ENCODE measurements at places on chromosomes 12 and 14. TPM values are rescaled to one million over a fixed set of nuclear protein-coding genes. Genes with fewer than 3 reads are reported as not detected.

Gene ABCB9
- 6.7 TPM for total RNA-seq

DNA sequence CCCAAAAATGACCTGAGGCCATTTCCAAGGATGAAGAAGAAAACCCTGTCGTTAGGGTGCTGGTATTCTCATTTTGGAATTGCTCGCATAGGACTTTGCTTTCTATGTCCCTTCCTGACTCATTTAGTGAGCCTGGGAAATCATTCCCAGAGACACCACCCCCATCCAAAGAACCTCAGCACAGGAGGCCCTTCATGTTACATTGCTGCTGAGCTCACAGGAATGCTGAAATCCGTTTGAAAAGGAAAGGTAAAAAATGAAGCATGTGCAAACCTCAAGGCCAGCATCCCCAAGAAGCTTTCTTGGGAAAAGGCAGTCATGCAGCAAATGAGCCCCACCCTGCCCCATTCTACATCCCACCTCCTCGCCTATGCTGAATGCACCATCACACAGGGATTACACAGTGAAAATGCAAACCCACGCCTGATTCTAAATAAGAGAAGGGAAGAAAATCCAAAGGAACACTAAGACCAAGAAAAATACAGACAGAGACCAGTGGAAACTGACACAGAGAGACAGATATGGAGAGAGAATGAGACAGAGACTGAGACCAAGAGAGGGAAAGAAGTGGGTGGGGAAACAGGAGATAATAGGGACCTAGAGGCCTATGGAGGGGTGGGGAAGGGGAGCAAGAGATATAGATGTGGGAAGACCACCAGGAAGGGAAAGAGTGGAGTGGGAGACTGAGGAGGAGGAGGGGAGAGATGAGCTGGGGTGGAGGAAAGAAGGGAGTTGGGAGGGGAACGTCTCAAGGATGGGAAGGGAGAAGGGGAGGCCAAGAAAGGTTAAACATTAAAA lies 33.5 kb downstream of the NIN start:
- H3K4me1 ChIP-seq, result peaks cover 23% of the 10 kb centered on the region
- no peak overlapping the region for H3K4me3 ChIP-seq
- DNase-seq, result no peak
- no peak overlapping the region for H3K27ac ChIP-seq

DNA sequence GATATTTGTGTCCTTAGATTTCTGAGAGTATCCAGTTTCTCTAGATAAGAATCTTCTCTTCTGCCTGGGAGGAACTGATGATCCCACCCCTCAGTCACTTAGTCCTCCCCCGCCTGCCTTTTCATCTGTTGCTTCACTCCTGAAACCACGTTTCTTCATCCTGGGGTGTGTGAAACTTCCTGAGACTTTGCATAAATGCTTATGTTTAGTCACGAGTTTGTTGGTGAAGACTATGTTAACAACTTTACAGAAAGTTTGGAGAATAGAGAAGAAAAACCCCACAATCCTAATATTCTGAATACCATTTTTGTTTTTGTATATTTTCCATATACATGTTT lies 33.2 kb downstream of the MARK3 start:
- peaks cover 16% of the 10 kb centered on the region for H3K36me3 ChIP-seq
- H3K4me3 ChIP-seq, result no peak overlapping the region
- no peak for DNase-seq
- no peak overlapping the region for H3K27ac ChIP-seq

DNA sequence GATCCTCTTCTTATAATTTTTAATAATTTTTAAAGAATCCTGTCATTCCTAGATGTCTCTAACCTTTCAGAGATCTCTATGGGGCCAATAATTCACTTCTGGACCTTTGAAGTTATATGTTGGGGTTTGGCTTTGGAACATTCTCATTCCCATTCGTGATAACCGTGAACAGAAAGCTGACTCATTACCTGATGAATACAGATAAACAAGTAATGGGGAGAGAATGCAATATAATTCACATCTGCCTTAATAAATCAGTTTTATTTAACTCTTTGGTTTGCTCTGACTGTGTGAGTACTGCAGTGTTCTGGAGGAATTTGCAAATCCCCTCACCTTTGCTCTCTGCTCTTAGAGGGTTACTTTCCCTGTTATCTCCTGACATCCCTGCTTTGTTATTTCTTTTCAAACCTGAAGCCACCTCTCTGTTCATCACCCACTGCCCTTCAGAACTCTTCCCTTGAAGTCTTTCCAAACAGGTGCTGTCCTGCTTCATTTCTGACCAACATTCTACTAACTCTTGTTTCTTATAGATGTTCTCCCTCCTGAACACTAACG lies 79.6 kb upstream of the SLC38A2 start:
- no peak for DNase-seq
- no peak overlapping the region for H3K27ac ChIP-seq
- H3K36me3 ChIP-seq, result peaks cover 10% of the 10 kb centered on the region
- peaks cover 48% of the 10 kb centered on the region for H3K4me1 ChIP-seq
- H3K27me3 ChIP-seq, result no peaks in the 10 kb centered on the region
- H3K4me3 ChIP-seq, result no peak overlapping the region

GRCh38 chr14:100864960-100865681 lies 38.4 kb downstream of the RTL1 start:
- no peaks in the 10 kb centered on the region for H3K4me1 ChIP-seq
- H3K36me3 ChIP-seq, result no peaks in the 10 kb centered on the region
- H3K27me3 ChIP-seq, result no peaks in the 10 kb centered on the region
- H3K4me3 ChIP-seq, result no peak overlapping the region
- DNase-seq, result no peak

DNA sequence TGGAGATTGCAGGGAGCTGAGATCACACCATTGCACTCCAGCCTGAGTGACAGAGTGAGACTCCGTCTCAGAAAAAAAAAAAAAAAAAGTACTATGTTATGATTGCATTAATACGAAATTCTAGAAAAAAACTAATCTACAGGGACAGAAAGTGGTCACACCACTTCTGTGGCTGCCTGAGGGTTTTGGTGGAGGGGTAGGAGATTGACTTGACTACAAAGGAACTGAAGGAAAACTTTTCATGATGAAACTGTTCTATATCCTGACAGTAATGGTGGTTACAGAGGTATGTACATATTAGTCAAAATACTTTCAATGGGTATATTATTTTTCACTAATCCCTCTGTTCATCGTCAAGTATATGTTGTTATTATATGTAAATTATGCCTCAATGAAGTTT lies 42.1 kb downstream of the FOXN3 start:
- peaks cover 22% of the 10 kb centered on the region for H3K4me1 ChIP-seq
- H3K36me3 ChIP-seq, result peaks cover 22% of the 10 kb centered on the region
- no peaks in the 10 kb centered on the region for H3K27me3 ChIP-seq
- H3K4me3 ChIP-seq, result no peak overlapping the region
- H3K27ac ChIP-seq, result no peak overlapping the region
- DNase-seq, result no peak

Gene CMAS
- total RNA-seq, result 32.2 TPM

DNA sequence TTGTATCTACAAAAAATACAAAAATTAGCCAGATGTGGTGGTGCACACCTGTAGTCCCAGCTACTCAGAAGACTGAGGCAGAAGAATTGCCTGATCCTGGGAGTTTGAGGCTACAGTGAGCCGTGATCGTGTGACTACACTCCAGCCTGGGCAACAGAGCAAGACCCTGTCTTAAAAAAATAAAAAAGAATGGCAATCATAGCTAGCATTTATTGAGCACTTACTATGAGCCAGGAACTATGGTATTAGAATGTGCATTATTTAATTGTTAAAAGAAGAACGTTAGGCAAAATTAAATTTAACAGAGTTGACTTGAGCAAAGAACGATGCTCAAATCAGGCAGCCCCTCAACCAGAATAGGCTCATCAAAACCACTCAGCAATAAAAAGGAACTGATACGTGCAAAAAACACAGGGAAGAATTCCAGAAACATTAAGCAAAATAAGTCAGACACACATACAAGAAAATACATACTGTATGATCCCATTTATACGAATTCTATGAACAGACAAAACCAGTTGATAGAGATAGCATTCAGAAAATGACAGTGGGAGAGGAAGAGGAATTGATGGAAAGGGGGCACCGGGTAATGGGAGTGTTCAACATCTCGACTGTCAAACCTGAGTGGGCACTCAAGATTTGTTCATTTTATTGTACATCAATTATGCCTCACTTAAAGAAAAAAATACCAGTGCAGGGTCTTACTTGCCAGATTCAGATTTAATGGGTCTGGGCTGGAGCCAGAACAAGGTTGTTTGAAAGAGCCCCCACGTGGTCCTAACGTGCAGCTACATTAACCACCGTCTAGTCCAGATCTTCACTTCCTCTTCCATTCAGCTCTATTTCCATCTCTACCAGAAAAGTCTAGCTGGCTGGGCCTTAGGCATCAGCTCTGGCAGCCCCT lies 8.0 kb downstream of the SCNN1A start:
- H3K27me3 ChIP-seq, result no peaks in the 10 kb centered on the region
- H3K36me3 ChIP-seq, result no peaks in the 10 kb centered on the region
- H3K27ac ChIP-seq, result no peak overlapping the region
- no peak overlapping the region for H3K4me3 ChIP-seq

Gene ANKRD33
- total RNA-seq, result not detected

DNA sequence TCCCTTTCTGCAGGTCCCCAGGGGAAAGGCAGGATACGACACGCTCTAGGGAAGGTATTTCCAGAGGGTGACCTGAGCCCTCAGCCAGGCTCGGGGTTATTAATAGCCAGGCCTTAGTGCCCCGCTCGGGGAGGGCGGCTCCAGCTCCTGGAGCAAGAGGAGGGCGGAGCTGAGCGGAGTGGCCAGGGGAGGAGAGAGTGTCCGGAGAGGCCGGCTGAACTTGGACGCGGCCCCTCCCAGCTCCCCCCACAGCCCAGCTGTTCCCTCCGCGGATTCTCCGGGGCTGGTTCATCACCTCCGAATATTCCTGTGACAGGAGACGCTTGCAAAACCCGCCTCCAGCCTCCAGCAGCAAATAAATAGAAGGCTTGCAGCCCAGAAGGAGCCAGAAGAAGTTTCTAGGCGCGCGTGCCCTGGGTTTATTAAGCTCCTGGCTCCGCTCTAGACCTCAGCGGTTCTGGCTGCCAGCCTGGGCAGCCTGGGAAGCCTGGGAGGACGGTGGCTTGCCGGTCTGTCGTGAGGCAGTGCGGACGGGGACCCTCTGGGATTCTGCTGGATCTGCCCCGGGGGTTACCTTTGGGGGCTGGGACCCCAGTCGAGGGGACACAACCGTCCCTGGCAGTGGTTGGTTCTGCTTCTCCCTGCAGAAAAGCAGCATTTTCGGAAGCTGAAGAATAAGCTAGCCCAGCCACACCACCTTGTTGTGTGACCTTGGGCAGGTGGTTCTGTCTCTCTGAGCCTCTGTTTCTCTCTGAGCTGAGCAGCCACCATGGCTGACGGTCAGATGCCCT lies at the start of gene HSPB8:
Gene HSPB8, plus strand, starts transcription at position 388 of the 791 bp plus-strand sequence. Its CDS starts 382 bp downstream, at position 770.
- no peaks in the 10 kb centered on the region for H3K36me3 ChIP-seq
- H3K4me1 ChIP-seq, result no peaks in the 10 kb centered on the region
- H3K27me3 ChIP-seq, result no peaks in the 10 kb centered on the region
- no peak within 1 kb of the TSS for H3K27ac ChIP-seq
- no peak for DNase-seq
- no peak within 1 kb of the TSS for H3K4me3 ChIP-seq

Gene IL22
- 0.69 TPM for total RNA-seq

DNA sequence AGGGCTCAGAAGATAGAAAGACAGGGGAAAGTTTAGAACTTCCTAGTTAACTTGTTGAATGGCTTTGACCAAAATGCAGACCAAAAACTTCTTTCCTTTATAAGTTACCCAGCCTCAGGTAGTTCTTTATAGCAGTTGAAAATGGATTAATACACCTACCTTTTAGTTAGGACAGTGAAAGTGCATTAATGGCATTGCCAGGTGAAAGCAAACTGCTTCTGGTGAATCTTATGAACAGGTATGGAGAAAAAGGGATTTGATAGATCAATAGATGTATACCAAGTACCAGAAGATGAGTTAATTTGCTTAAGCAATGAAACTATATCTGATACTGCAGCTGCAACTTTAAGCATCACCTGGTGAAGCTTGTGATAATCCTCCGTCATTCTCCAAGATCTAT lies 14.2 kb upstream of the STYK1 start:
- no peak overlapping the region for H3K4me3 ChIP-seq
- H3K36me3 ChIP-seq, result no peaks in the 10 kb centered on the region
- no peak overlapping the region for H3K27ac ChIP-seq
- no peaks in the 10 kb centered on the region for H3K4me1 ChIP-seq
- peaks cover 8% of the 10 kb centered on the region for H3K27me3 ChIP-seq

- H3K36me3 ChIP-seq, result no peaks in the 10 kb centered on the region
- H3K27ac ChIP-seq, result no peak overlapping the region
- DNase-seq, result no peak
- no peaks in the 10 kb centered on the region for H3K27me3 ChIP-seq
- H3K4me3 ChIP-seq, result no peak overlapping the region
These were observed 419.9 kb upstream of the ATP2B1 start for GRCh38 chr12:90128526-90128925.

DNA sequence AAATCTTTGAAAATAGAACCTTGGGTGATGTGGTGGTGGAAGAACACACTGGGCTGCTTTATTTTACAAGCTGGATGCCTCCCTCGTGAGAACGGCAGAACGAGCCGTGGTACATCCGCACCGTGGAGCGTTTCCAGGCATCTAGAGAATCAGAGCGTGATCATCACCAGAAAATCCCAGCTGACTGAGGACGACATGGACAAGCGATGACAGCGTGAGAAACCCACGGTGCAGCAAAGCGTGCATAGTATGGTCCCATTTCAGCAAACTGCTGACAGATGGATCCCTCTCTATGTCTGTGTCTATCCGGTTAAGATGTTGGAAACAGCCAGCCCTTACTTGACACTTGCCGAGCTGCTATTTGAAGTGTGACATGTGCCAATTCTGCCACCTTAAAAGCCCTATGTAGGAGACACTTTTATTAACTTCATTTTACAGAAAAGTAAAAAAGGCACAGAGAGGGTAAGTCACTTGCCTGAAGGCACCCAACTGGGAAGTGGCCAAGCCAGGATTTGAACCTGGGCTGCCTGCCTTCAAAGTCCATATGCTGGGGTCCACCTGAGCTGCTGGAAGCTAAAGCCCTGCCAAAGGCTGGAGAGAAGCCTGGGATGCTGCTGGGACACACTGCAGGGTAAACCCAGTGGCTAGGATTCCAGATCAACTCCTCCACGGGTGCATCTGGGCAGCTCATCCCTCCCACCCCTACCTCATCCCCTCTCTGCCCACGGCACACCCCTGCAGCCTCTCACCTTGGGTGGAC lies 14.9 kb downstream of the SCARB1 start:
- no peaks in the 10 kb centered on the region for H3K36me3 ChIP-seq
- H3K4me1 ChIP-seq, result peaks cover 11% of the 10 kb centered on the region
- H3K4me3 ChIP-seq, result no peak overlapping the region
- no peak overlapping the region for H3K27ac ChIP-seq
- no peaks in the 10 kb centered on the region for H3K27me3 ChIP-seq
- no peak for DNase-seq

Gene KLHL33
- total RNA-seq, result 0.17 TPM

Gene C12orf60
- total RNA-seq, result 1.3 TPM

GRCh38 chr12:6769666-6770065 lies 2.7 kb upstream of the LAG3 start:
- H3K4me3 ChIP-seq, result no peak overlapping the region
- peaks cover 67% of the 10 kb centered on the region for H3K4me1 ChIP-seq
- H3K36me3 ChIP-seq, result peaks cover 3% of the 10 kb centered on the region
- H3K27ac ChIP-seq, result no peak overlapping the region
- H3K27me3 ChIP-seq, result peaks cover 34% of the 10 kb centered on the region

Gene BMP4
- 0.60 TPM for total RNA-seq

Gene GLIPR1L1
- total RNA-seq, result not detected

GRCh38 chr14:39043352-39043943 lies 59.6 kb downstream of the SEC23A start:
- H3K4me1 ChIP-seq, result peaks cover 9% of the 10 kb centered on the region
- no peak for DNase-seq
- H3K36me3 ChIP-seq, result peaks cover 57% of the 10 kb centered on the region
- no peaks in the 10 kb centered on the region for H3K27me3 ChIP-seq
- H3K4me3 ChIP-seq, result no peak overlapping the region

Gene MGP
- 0.20 TPM for total RNA-seq

All from activated CD4-positive, alpha-beta T cell treated with anti-CD3 and anti-CD28 coated beads, Interleukin-2, amount 10 ng/mL, durations not matched to agents 7 days and 5 days (primary cell).